ENCODE measurements at places on chromosomes 1 and 21. TPM values are rescaled to one million over a fixed set of nuclear protein-coding genes. Genes with fewer than 3 reads are reported as not detected.

Gene MAN1A2
- 10.9 TPM for total RNA-seq

Gene CAPN8
- total RNA-seq: 1.8 TPM

Gene SPRR2B
- not detected for total RNA-seq

Gene AXDND1
- 0.48 TPM for total RNA-seq

Gene CELA2B
- not detected for total RNA-seq

Gene SAMSN1
- 0.16 TPM for total RNA-seq

Gene ZP4
- total RNA-seq: not detected

Gene LRRIQ3
- total RNA-seq: 0.74 TPM

Gene AZIN2
- 0.93 TPM for total RNA-seq

Gene MAGOH
- 66.2 TPM for total RNA-seq

Gene WDR77
- 49.9 TPM for total RNA-seq
